ENCODE measurements at places on chromosomes 12 and 14. TPM values are rescaled to one million over a fixed set of nuclear protein-coding genes. Genes with fewer than 3 reads are reported as not detected.

DNA sequence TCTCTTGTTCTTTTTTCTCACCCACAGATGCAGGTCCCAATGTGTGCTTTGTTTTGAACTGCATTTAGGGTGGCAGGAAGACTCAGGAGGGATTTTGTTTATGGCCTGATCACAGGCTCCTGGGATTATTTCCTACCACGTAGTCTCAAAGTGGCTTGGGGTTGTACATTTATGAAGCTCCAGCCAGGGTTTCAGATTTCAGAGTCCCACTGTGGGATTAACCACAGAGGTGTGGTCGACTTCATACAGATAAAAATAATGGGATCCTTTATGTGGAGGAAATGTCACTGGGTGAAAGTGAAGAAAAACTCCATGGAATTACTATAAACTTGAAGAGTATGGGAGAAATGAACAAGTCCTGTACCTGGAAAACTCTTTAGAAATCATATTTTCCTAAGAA lies 14.2 kb upstream of the PPP1R1A start:
- no peak overlapping the region for H3K4me3 ChIP-seq
- H3K27me3 ChIP-seq: no peaks in the 10 kb centered on the region
- no peaks in the 10 kb centered on the region for H3K36me3 ChIP-seq
- DNase-seq: no peak

GRCh38 chr12:25017336-25017735 lies 68.4 kb upstream of the BCAT1 start:
- H3K4me1 ChIP-seq: no peaks in the 10 kb centered on the region
- H3K27me3 ChIP-seq: no peaks in the 10 kb centered on the region
- H3K4me3 ChIP-seq: no peak overlapping the region
- H3K27ac ChIP-seq: no peak overlapping the region
- no peak for DNase-seq

The AMDHD1 gene
- 1.4 TPM for total RNA-seq

The PMCH gene
- total RNA-seq: not detected

The COL2A1 gene
- total RNA-seq: not detected

The SERPINA5 gene
- total RNA-seq: not detected

The AKAP3 gene
- 1.2 TPM for total RNA-seq

Measured in naive thymus-derived CD4-positive, alpha-beta T cell (primary cell).